SK-N-DZ (cell line): ENCODE measurements at places on chromosomes 4 and X.
A peak's percentile ranks its signal among the peaks of the same experiment; 100 is the strongest.

GRCh38 chr4:67721315-67721769 lies 20.4 kb upstream of the UBA6 start:
- no peak for DNase-seq

DNA sequence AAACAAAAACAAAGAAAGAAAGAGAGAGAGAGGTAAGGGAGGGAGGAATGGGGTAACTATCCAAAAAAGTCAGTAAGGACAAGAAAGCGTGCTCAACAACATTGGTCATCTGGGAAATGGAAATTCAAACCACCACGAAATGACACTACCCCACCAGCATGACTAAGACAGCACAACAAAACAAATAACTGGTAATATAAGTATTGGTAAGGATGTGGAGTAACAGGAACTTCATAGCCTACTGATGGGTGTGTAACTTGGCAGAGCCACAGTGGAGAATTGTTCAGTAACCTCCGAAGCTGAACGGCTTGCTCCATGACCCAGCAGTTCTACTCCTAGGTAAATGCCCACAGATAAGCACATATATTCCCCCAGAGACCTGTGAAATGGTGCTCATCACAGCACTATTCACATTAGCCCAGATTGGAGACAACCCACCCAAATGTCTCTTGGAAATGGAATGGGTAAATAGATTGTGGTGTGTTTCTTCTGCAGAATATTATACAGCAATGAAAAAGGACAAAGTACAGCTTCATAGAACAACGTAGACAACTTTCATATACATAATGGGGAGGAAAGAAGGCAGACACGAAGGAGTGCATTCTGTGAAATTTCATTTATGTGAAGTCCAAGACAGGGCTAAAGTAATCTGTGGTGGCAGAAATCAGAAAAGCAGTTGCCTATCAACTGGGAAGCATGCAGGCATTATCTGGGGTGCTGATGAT lies 95.5 kb upstream of the ATP6AP2 start:
- DNase-seq: no peak

GRCh38 chr4:3666263-3666662 lies 99.9 kb upstream of the ADRA2C start:
- DNase-seq: no peak

DNA sequence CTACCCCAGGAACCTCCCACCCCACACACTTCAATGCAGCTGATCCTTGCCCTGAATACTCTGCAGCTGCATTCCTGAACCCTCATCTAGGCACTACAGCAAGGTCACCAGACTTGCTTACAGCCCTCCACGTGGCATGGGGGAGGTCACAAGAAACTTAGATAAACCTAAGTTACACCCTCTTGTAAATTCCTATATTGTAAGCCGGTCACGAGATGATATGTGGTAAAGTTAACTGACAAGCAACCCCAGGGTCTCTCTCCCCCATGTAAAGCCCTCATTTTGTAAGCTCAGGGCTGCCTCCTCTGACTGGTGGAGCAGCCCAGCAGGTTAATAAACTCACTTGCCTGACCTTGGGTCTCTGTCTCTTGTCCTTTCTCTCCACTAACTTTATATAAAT lies 570.7 kb downstream of the PCDH7 start:
- DNase-seq: no peak

GRCh38 chrX:67693928-67694327 lies 150.1 kb downstream of the AR start:
- no peak for DNase-seq

- peak; percentile 72 for DNase-seq
Measured at GRCh38 chr4:182643801-182644682, 273.1 kb downstream of the DCTD start.
